ENCODE measurements at places on chromosomes 12 and 14.

DNA sequence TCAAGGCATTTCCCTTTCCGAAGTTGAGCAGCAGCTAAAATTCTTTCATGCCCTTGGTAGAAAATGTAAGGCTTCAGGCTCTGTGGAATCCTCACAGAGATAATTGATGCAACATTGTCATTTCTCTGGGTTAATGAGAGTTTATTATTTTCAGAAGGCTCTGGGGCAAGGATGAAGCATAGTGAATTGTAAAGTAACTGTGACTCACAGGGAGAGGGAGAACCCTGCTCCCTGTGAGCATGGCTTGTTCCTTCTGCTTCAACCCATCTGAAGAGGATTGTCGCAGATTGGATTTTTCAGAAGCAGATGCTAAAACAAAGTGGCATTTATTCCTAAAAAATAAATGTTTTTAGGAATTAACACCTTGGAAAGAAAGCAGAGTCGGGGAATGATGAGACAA, 41.2 kb downstream of the APOBEC1 start:
- no peak for DNase-seq

- no peak for DNase-seq
Observed at GRCh38 chr14:75059642-75060041, 4.2 kb downstream of the ACYP1 start.

DNA sequence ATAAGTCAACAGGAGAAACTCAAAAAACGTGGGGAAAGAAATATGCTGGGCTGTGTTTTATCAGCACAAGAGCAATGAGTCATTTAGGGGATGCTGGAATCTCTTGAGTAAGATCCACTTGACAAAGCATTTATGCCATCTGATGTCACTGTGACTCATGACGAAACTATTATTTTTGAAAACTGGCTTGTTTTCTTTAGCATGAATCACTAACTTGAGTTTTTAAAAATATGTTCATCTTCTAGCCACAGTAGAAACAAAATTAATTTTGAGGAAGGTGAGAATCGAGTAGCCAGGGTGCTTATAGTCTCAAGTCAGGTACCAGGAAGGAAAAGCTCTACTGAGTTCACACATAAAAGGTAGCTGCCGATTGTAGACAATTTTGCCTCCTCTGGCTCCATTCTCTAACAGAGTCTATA, 456.2 kb upstream of the MGAT4C start:
- DNase-seq: no peak

- DNase-seq: peak; percentile 45
Observed at GRCh38 chr14:77212943-77213678, 31.5 kb downstream of the TMEM63C start.

- DNase-seq: peak; percentile 29
Observed at GRCh38 chr12:120399531-120399930, 30.6 kb upstream of the MSI1 start.

DNA sequence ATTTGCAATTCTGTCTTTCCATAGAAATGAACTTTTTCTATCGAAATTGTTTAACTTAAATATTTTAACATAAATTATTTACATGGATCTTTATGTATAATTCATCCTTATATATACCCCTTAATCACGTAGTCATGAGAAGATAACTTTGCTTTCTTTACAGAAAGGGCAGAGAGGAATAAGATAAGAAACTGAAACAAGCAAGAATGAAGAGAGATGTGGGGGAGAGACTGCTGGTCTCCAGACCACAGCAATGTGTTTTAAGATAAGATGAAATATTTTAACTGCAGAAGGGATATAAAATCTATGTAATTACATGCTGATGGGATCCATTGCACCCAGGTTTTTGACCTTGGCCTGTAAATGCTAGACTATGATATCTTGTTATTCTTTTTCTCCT, 34.7 kb upstream of the DNM1L start:
- DNase-seq: no peak

Data from GM12865 (cell line).